ENCODE measurements at places on chromosomes 5 and 9.

- DNase-seq = no peak
Measured at GRCh38 chr5:92912283-92912682, 668.7 kb downstream of the NR2F1-AS1 start.

GRCh38 chr9:118148990-118149389 is 444.8 kb downstream of the TLR4 start:
- DNase-seq = no peak

DNA sequence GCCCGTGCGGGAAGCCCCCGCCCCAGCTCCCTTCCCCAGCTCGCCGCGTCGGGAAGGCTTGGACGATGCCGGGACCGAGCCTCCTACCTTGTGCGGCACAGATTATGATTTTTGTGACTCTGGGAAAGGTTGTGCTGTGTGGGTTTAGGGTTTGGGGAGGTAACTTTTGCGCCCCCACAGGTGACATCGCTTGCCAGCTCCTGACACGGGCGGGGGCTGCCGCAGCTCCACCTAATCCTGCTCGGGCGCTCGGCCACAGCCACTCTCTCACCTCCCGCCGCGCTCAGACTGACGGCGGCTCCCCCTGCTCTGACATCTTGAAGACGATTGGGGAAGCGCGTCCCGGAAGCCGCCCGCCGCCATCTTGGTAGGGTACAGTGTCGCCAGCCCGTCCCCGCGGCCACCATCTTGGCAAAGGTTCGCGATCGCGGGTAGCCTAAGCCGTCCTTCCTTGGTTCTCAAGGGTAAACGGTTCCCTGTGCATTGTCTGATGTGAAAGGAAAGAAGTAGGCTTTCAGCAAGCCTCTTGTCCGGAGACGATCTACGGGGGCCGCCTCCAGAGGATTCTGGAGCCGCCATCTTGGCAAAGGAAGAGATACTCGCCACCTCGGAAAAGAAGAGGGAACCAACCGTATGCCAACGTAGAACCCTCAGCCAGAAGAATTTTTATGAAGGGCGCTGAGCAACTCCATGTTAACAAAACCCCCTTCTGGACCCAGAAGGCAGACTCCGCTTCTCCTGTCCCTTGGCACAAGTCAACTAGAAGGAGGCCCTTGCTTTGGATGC is 1.8 kb upstream of the NR3C1 start:
- DNase-seq = peak; percentile 79

DNA sequence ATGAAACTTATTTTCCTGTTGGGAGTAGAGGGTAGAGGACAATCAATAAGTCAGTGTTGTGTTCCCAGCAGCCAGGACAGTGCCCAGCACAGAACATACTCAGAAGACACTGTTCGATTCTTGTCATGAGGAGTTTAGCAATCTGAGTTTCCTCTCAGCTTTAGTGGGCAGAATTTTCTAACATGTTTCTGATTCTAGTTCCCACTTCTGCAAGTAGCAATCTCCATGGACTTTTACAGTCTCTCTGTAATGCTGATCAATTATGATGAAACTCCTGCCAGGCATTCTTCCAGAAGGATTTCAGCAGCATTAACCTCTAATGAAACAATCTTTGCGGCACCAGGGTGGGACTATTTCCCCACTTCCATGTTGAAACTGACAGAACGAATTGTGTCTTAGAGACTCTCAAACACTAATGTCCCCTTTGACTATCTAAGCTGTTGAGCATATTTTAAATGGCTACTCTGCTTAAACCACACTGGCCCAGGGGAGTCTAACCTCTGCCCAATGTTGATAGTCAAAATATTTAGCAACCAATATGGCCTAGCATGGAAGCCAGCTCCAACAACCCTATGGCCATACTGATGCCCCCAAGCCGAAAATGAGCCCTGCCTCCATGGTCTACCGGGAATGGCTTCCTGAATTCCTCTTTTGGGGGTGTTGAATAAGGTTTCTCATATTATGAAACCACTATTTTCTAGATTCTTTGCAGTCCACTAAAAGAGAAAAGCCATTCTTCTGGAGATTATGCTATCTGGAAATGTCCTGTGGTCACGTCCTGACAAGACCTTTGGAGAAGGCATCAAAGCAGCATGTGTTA is 484.3 kb downstream of the BNC2 start:
- DNase-seq = no peak

GRCh38 chr9:129021091-129021490 is 7.0 kb downstream of the SH3GLB2 start:
- no peak for DNase-seq

- DNase-seq = no peak
Measured at GRCh38 chr5:5155617-5156016, 15.5 kb downstream of the ADAMTS16 start.

- DNase-seq = no peak
Measured at GRCh38 chr9:32339424-32339823, 45.0 kb upstream of the ACO1 start.

DNA sequence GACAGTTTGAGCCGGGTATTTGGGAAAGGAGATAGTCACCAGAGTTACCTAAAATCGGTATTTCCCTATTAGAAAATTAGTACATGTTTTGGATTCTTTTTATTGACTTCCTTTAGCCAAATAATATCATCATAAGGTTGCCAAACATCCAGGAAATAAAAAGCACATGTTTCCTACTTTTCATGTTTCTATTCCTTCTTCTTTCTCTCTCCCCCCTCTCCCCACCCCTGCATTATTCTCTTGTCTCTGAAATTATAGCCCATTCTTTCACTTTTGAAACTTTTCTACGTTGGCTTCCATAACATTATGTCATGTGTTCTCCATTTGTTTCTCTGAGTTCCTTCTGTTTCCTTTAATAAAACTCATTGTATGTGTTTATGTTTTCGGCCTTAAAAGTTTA is 161.9 kb downstream of the ALDH1A1 start:
- no peak for DNase-seq

DNA sequence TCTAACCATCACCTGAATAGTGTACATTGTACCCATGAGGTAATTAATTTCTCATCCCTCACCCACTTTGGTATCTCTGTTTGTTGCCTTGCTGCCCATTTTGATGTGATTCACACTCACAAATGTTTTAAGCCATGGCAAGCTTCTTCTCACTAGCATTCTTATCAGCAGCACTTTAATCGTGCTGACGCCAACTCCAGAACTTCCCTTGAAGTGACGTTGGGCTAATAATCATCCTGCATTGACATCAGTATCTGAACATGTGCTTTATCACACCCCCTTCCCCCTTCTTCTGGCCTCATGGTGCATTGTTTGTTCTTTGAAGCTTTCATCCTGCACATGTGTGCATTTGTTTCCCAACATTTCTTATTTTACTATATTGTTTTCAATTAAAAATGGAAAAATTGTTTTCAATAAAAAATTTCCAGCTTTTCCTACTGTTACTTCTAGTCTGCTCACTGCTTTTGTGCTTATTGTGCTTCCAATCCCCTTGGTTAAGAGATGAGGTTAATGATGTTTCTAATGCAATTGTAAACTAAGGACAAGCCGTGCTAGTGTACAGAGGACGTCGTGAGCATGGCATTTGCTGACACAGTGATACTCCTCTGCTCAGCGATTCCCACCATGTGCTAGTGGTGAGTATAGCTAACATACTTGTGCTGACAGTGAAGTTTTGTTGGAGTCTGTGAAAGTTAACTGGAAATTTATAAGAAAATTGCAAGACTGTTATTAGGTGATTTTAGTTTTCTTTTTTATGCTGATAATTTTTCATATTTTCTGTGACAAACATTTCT is 238.5 kb downstream of the KDM4C start:
- DNase-seq = no peak

DNA sequence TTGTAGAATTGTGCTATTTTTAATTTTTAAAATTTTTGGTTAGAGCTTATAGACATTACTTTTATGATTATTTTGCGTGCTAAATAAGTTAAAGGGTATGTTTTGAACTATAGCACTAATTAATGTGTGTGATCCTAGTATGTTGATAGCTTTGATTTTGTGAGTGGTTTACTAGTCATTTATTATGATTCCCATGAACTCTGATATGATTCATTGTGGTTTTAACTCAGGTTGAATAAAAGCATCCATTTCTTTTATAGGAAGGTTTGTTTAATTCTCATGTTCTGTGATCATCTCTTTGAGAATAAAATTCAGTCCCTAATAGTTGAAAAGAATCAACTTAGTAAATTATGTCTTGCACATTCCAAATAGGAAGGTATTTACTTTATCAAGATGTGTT is 22.5 kb downstream of the C5orf22 start:
- DNase-seq = no peak

DNA sequence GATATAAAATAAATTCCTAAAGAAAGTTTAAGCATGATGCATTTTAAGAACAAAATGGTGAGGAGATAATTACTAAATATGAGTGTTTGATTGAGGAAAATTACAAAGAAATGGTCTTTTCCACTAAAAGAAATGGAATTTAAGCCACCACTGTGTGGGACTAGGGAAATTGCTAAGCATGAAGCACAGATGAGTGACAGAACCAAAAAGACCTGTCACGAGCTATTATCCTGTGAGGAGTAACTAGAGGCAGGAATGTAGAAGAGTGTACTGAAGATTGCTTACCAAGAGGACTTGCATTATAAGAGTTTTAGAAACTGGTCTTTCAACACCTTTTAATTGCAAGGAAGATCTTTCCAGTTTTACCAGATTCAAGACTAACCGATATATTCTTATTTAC is 193.6 kb upstream of the PRR16 start:
- DNase-seq = no peak

GRCh38 chr9:2321523-2322148 is 300.0 kb upstream of the VLDLR start:
- no peak for DNase-seq

- no peak for DNase-seq
Measured at GRCh38 chr5:54659700-54660131, 142.2 kb downstream of the SNX18 start.

GRCh38 chr9:130629443-130630070 is 34.8 kb upstream of the PRDM12 start:
- DNase-seq = no peak

GRCh38 chr9:115910959-115911358 is 242.6 kb upstream of the PAPPA start:
- no peak for DNase-seq

DNA sequence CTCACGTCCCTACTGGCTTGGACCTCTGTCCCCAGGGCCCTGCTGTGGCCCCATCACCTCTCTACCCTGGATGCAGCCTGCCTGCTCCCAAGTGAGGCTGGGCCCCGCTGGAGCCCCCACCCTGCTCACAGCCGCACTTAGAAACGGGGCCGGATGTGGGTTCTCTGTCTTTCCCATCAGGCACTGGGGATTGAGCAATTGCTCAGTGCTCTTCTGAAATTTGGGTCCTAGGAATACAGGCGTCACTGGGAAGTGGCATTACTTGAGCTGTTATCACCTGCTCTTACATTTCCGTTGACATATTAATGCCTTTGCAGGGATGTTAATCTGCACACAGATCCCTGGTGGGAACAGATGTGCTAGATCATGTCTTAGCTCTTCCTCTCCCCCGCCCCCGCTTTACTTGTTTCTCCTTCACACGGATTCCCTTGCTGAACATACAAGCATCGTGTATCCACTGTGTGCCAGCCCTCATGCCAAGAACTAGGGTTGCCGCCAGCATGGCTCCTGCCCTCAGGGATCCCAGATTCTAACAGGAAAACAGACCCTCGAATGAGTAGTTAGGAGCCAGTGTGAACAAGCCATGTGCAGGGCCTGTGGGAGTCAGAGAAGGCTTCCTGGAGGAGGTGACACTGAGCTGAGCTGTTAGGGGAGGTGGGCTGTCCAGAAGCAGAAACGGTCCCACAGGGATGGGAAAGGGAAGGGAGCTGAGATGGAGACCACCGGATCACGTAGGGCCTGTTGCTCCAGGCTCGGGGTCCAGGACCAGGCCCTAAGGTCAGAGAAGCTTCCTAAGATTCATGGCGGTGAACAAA is 65.1 kb downstream of the NEK6 start:
- no peak for DNase-seq

- DNase-seq = no peak
Measured at GRCh38 chr9:114745108-114745848, 60.6 kb downstream of the TNFSF15 start.

DNA sequence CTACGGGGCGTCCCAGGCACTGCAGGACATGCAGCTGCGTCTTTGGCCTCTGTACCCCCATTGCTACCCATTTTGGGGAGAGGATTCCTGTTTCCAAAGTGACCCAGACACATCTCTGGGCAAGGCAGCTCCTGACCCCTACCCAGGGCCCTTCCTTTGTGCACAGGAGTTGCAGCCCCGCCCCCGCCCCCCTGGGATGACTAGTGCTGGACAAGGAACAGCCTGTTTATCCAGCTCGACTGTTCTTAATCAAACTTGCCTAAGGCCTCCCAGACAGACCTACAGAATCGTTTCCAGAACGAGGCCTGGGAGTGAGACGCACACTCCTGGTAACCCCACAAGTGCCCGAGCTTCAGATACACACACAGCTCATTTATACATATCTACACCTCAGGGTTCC is 13.2 kb downstream of the DIPK1B start:
- DNase-seq = no peak
